ENCODE measurements at places on chromosomes 5 and 9.

DNA sequence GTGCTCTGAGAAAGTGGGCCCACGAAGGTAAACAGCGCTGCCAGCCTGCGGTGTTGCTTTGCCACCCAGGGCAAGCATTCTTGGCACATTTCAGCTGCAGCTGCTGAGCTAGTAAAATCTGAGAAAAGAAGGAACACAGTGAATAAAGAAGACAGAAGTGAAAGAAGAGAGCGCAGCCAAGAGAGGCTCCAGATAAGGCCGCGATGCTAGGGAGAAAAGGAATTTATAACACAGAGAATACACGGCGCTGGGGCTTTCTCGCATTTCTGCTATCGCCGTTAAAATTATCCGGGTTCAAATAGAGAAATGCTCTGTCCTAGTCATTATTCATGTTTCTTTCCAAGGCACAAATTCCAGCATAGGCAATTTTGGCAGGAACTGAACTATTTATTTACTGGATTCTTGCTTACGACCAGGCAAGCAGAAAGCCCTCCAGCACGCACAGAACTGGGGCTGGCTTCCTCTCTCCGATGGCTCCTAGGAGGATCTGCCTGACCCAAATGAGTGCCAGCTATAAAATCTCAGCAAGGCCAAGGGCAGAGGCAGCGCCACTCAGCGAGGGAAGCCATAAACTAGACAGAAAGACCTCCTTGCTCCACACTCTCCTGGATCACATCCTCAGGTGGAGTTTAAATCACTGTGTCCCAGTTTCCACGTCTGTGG, 111.2 kb downstream of the ATPSCKMT start:
- no peak for DNase-seq

- DNase-seq: no peak
Observed at GRCh38 chr9:85249313-85249621, 492.5 kb downstream of the AGTPBP1 start.

DNA sequence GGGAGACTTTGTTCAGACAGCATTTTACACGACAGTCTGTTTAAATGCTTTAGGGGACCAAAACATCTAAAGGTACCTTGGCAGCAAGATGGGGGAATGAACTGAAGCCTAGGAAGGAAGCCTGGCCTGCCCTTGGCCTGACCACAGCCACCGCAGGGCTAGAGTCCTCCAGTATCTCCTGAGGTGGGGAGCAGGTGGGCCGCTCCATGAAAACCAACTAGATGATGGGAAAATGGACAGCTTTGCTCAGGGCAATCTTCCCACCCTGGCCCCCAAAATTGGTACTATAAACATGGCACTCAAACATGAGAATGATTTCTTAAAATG, 153.3 kb downstream of the AUH start:
- no peak for DNase-seq

DNA sequence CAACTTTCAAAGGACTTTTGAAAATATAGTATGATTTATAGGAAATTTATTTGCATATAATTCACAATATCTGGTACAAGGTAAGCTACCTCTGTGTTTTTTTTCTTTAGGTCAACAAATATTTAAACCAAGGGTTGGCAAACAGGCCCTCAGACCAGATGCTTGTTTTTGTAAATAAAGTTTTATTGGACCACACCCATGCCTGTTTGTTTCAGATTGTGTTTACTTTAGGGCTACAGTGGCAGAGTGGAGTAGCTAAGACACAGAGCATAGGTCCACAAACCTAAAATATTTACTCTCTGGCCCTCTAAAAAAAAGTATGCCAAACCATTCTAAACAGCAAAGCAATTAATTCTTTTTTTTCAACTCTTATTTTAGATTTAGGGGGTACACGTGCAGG, 119.7 kb upstream of the CCDC152 start:
- DNase-seq: no peak

Measured in MM.1S (cell line).